ENCODE measurements at places on chromosomes 5 and 9.

DNA sequence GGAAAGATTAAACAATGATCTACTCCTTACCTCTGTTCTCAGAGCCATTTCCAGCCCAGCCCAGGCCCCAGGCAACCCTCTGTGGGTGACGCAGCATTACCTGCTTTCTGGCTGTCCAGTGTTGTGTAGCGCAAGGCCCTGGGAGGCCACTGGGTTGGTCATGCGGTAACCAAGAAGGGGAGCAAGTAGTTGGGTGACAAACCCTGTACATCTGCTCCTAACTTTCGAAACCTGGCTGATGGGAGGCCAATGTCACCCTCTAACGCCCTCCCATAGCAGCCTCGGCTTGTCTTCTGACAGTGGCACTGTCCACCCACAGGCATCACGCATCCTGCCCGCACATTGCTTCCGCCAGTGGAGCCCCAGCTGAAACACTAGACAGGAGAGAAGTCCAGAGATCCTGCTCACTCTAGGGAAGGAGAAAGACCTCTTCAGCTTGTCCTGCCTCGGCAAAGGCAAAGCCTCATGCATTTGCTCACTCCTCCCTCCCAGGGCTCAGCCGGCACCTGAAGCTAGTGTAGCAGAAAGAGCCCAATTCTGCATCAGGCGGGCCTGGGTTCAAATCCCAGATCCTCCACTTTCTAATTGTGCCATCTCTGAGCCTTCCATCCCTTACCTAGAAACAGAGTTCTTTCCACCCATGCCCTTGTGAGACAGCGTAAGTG is 94.6 kb downstream of the ADAMTS2 start:
- DNase-seq = no peak

DNA sequence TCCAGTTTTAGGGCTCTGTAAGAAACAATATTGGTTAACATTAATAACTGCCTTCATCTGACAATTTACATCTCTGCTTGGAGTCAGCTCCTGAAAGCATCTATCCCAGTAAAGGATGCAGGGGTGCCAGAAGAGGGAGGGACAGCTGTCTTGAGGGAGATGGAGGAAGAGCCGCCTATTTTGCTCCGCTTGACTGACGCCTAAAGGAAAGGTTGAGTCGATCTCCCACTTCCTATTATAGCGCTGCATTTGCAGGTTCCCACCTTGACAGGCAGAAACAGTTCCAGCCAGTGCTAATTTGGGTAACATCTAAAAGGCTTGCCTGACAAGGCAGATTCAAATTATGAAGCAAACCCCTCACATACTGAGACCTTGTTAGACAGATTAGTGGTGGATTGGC is 374.6 kb downstream of the SPATA31D1 start:
- no peak for DNase-seq

- no peak for DNase-seq
Measured at GRCh38 chr5:88081877-88082276, 186.8 kb downstream of the TMEM161B start.

DNA sequence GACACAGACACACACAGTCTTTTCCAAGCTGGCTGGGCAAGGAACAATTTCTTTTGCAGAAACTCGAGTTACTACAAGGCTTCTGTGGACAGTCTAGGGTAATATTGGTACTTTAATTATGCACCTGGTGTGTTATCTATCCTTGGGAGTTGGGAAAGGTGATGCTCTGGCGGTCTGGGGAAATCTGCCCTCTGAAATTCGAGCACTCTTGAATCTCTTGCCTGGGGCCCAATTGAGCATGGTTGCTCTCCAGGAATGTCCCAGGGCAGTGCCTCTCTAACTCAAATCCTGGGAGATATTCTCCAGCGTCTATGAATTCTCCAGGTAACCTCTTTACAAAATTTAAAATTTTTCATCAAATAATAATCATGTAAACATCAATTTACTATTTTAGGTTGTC is 69.3 kb downstream of the KCNIP1 start:
- DNase-seq = no peak

GRCh38 chr9:15606643-15607472 is 54.0 kb downstream of the CCDC171 start:
- peak; percentile 74 for DNase-seq

DNA sequence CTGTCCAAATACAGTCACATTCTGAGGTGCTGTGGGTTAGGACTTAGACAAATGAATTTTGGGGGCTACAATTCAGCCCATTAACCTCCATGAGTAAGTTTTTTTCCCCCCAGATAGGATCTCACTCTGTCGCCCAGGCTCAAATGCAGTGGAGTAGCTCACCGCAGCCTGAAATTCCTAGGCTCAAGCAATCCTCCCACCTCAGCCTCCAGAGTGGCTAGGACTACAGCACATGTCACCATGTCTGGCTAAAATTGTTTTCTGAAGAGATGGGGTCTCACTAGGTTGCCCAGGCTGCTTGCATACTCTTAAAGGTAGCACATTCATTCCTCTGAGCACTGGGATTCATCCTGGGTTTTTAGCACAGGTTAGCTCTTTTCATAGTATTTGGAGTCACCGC is 22.2 kb downstream of the PPP2CA start:
- DNase-seq = no peak

- no peak for DNase-seq
Measured at GRCh38 chr5:118430076-118430475, 558.3 kb downstream of the DTWD2 start.

- DNase-seq = no peak
Measured at GRCh38 chr5:151141535-151141934, 16.0 kb downstream of the ANXA6 start.

DNA sequence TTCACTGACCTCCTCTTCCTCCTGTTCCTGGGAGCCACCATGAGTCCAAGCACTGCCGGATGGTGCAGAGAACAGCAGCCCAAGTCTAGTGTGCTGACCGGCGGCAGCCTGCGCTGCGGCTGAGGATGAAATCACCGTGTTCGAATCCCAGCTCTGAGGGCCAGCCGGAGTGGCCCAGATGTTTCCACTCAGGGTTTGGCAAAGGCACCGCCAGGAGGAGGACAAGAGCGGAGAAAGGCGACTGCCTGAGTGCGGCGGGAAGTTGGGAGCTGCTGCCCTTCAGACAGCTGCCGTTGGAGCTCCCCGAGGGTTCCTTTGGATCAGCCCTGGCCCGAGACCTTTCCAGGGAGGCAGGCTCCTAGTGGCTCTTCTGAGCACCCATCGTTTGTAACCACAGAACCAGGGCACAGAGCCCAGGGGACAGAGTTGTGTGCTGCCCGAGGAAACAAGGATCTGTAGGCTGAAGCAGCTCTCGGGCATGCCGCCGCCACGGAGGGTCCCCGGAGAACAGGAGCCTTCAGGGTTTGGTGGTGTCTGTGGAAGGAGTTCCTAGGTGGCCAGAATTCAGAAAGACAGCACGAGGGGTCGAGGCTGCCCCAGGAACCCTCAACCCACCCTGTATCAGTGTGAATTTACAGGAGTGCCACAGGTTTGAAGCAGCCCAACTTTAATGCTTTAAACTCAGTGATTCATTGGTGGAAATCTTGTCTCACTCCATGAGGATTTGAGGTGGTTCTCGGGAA is 115.6 kb upstream of the COL5A1 start:
- no peak for DNase-seq

DNA sequence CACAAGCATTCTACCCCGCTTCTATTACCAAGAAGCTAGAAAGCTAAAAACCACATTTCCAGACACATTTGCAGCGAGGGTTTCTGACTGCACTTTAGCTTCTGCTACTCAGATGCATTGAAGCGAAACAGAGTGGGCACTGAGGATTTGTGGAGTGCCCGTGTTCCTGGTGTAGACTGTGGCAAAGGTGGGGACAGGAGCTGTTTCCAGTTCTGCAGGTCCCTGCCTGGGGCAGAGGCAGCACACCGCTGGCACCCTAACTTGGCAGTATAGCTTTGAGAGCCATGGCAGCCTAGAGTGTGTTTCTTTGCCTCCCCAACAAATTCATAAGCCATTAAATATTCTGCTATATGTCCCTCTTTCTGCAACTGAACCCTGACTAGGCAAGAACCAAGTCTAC is 108.6 kb upstream of the SPOCK1 start:
- no peak for DNase-seq

- DNase-seq = no peak
Measured at GRCh38 chr5:143776951-143777350, 35.0 kb upstream of the HMHB1 start.

DNA sequence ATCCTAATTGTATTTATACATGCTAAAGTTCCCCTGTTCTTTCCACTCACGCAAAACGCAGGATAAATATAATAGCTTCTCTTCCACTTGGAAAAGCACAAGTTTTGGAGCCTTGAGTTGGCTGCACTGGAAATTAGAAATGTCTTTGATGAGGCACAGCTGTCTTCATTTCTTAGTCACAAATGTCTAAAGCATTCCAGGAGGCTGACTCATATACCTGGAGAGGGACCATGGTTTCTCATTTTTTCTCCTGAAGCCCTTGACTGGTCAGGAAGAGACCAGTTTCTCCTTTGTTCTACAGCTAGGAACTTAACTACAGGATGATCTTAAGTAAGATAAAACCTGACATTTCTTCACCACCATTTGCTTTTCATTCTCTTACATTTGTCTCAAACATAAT is 16.2 kb downstream of the MTX3 start:
- no peak for DNase-seq

DNA sequence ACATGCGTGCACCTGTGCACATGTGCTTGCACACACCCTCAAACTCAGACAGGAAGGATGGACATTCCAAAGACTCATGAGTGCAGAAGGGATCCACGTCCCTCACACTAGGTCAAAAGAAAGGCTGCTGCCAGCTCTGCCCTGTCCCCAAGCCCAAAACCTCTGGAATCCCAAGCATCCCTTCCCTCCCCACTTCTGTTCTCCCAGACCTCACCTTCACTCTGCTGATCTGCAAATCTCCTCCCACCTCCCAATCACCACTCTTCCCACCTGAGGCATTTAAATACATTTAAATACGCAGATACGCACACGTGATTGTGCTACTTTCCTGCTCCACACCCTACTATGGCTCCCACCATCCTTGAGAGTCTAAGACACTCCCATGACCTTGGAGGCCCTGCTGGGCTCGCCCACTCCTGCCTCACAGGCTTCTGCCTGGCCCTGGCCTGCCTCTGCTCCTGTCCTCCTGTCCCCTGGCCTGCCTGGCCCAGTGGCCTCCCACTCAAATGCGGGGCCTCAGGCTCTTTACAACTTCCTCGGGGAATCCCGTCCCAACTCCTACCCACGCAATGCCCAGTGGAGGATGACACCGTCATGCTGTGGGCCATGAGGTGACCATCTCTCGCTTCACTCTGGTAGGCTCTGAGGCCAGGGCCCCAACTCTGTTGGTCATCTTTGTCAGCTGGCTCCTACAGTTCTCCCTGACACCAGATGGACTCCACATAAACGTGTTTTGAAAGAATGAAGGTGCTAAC is 478.4 kb upstream of the DAP start:
- DNase-seq = no peak

- no peak for DNase-seq
Measured at GRCh38 chr5:88671505-88672499, 211.2 kb downstream of the MEF2C start.

Data from hematopoietic multipotent progenitor cell treated with erythropoietin and hydrocortisone succinate and interleukin-3 and kit ligand, for 8 days (in vitro differentiated cells).